NCI-H1436 (cell line): ENCODE measurements at places on chromosomes 4 and X.
A peak's percentile ranks its signal among the peaks of the same experiment; 100 is the strongest.

DNA sequence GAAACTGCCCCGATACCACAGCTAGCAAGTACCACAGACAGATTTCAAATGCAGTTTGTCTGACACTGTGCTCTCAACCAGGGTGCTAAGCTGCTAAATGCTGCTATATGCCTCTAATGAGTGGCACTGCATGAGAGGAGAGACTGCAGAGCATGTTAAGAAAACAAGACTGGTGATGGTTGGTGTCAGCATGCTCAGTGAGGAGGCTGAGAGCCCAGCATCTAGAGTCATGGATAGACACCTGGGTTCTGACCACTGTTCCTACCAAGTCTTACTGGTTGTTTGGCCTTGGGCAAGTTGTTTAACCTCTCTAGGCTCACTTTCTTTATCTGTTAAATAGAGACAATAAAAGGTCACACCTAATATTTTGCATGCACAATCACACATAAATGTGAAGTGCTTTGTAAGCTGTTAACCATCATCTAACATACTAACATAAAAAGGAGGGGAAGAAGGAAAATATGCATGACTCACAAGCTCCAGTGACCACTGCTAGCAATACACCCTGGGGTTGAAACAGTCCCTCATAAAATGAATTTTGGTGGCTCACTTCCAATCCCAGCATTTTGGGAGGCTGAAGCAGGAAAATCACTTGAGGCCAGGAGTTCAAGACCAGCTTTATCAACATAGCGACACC, 20.7 kb downstream of the HHIP start:
- DNase-seq = no peak

GRCh38 chrX:119343856-119344255, 55.3 kb upstream of the SLC25A43 start:
- no peak for DNase-seq

DNA sequence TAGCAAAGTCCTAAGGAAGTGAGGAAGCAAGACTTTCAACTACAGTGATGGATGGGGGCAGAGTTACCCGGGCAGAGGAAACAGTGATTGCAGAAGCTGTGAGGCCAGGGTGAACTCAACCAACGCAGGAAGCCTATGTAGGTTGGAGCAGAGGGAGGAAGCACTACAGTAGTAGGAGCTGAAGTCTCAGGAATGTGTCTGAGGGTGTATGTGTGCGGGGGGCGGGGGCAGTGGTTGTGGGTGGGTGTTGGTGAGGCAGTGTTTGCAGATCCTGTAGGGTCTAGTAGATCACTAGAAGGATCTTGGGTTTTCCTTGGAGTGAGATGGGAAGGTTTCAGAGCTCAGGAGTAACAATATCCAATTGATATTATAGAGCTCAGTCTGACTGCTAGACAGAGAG, 9.9 kb upstream of the MID1 start:
- no peak for DNase-seq

GRCh38 chrX:41542135-41542534, 95.0 kb downstream of the NYX start:
- no peak for DNase-seq

GRCh38 chr4:94623126-94623911, 134.4 kb upstream of the BMPR1B start:
- no peak for DNase-seq

GRCh38 chr4:112282860-112283667, 2.6 kb downstream of the TIFA start:
- DNase-seq = no peak

DNA sequence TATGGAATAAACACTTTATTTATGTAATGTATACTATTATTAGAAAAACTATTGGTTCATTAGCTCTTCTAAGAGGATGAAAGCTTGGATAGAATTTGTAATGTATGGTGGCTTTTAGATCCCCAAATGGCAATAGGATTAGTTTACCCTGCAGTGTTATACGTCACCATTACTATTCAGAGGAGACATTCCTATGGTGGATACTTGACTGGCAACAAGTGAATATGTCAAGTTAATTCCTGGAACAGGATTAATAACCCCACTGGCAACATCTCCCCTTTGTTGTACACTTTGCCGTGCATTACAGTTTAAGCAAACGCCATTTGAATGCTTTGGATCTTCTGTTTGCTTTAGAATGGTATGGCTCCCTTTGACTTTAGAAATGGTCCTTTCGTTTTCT, 420.3 kb downstream of the FAM47B start:
- DNase-seq = no peak

- DNase-seq = no peak
Measured at GRCh38 chr4:185218312-185218711, 8.9 kb downstream of the SNX25 start.

- DNase-seq = no peak
Measured at GRCh38 chrX:16469870-16470269, 180.1 kb upstream of the S100G start.

- DNase-seq = no peak
Measured at GRCh38 chrX:29461039-29461438, 754.3 kb upstream of the MAGEB2 start.

- DNase-seq = no peak
Measured at GRCh38 chr4:170872794-170873193, 783.0 kb upstream of the AADAT start.

DNA sequence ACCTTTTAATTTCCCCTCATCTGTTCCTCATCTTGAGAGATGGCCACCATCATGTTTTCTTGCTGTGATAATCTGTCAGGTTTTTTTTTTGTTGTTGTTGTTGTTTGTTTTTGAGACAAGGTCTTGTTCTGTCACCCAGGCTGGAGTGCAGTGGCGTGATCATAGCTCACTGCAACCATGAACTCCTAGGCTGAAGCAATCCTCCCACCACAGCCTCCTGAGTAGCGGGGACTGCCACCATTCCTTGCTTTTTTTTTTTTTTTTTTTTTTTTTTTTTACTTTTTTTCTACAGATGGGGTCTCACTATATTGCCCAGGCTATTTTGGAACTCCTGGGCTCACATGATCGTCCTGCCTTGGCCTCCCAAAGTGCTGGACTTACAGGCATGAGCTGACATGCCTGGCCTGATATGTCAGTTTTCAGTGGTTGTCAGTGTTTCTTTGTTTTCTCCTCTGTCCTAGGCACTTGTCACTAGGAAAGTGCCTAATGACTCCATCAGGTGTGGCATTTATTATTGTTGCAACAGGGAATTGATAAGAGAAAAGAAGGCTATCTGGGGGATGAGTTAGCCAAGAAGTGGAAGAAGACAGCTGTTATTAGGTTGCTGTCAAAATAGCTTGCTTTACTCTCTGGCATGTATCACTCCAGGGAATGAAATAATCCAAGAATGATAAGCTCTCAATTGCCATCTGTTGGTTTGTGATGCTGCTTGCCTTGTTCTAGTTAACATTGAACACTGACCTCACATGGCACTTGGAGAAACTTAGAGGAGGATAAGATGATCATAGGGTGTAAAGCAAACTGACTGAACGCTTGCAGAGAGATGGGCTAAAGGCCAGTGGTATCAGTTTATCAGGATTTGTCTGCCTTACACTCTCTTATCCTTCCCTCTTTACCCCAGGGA, 41.7 kb downstream of the TMEM164 start:
- DNase-seq = no peak

DNA sequence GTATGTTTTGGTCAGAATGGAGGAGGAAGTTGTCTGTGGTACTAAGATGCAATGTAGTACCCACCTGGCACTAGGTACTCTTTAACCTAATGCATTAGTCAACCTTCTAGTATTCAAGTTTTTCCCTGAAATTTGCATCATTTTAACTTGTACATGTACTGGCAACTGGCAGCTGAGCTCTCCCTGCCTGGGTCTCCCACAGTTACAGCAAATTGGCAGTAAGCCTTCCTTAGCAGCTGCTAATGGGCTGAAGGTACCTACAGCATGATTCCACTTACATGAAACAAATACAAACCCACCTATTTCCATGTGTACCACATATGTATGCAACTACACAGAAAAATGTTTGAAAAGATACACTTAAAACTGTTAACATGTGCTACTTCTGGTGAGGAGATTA, 8.1 kb upstream of the KLHL2 start:
- no peak for DNase-seq

GRCh38 chr4:105956569-105956968, 61.3 kb downstream of the NPNT start:
- peak; percentile 21 for DNase-seq

- DNase-seq = no peak
Measured at GRCh38 chrX:123993326-123993725, 31.8 kb downstream of the STAG2 start.
